ENCODE measurements at places on chromosomes 2 and 18.
A peak's percentile ranks its signal among the peaks of the same experiment; 100 is the strongest.

- DNase-seq: no peak
Measured at GRCh38 chr2:200944467-200945394, 18.7 kb downstream of the ORC2 start.

DNA sequence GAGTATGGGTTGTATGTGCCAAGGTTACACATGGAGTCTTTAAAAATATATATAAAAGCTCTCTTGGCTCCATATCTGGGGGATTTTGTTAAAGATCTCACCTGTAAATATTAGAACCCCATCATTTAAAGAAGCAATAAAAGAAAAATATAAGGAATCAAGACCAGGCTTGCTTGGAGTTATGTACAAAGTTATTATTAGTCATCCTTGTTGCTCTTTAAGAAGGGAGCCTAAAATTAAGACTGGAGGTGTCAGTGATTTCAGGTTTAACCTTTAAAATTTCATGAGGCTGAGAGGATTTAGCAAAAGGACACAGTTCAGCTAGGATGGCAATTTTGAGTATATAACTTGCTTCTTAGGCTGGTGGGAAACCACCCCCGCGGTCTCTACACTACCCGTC lies 181.4 kb downstream of the SETBP1 start:
- DNase-seq: no peak

GRCh38 chr18:31741097-31741735 lies 19.5 kb downstream of the SLC25A52 start:
- DNase-seq: peak; percentile 25

DNA sequence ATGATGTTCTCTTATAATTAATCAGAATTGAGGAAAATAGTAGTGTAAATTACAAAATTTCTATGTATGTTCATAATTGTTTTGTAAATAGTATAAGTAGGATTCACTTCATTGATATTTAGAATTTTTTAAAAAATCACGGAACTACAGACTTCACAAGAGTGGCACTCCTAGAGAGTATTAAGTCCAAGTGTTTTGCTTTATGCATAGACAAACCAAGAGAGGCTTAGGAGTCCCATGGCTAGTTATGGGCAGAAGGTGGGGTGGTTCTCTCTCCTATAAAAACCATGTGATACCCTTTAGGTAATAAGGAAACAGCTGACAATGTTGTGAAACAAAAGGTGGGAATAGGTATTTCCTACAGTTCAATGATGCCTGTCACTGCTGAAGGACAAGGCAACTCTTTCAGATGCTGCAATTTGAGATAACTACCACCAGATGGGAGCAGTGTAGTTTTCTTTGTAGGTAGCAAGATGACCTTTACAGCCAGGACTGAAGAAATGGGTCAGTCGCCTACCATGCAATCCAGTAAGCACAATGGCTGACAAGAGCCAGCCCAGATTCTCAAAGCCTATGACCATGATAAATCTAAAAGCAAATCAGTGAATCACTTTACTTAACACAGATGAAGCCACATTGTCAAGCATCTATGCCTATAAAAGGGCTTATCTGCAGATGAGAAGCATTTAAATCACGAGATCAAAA lies 83.9 kb downstream of the AAK1 start:
- DNase-seq: peak; percentile 57

DNA sequence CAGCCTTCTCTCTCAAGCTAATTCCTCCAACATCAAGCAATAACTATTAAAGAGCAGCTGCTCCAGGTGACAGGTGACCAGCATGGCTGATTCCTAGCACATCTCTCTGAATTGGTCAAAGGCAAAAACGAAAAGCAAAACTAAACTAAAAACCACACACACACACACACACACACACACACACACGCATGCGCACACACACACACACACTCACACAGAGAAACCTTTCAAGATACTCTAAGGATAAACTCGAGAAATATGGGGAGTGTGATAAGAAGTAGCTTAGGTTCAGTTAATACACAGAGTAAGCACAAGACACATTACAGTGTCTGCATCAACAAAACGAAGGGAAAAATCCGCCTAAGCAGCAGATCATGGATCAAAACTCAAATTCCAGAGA lies 74.5 kb upstream of the FZD7 start:
- no peak for DNase-seq

GRCh38 chr18:80104364-80104779 lies 4.7 kb upstream of the ADNP2 start:
- no peak for DNase-seq

Measured in kidney (tissue), 22 donors.